ENCODE measurements at places on chromosomes 12 and 14.

GRCh38 chr12:57099766-57100165, 10.9 kb downstream of the NAB2 start:
- no peak for DNase-seq

- no peak for DNase-seq
Measured at GRCh38 chr14:42778984-42779383, 1172.3 kb downstream of the LRFN5 start.

GRCh38 chr14:29671034-29671433, 256.6 kb downstream of the PRKD1 start:
- DNase-seq: no peak

GRCh38 chr12:16281157-16281556, 3.7 kb upstream of the SLC15A5 start:
- DNase-seq: no peak

- no peak for DNase-seq
Measured at GRCh38 chr14:82388488-82388887, 854.8 kb upstream of the SEL1L start.

DNA sequence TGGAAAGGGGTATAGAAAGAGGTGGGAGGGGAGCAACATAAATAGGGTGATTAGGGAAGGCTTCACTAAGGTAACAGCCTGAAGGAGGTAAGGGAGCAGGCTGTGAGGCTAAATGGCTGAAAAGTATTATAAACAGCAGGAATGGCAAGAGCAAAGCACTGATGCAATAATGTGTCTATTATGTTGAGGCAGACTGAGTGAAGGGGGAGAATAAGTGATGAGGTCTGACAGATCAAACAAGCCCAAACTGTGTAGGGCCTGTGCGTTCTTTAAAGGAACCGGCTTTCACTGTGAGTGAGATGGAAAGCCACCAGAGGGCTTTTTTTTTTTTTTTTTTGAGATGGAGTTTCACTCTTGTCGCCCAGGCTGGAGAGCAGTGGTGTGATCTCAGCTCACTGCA, 6.7 kb upstream of the VCPKMT start:
- no peak for DNase-seq
